NCI-H510A (cell line): ENCODE measurements at places on chromosomes 5 and 9.

DNA sequence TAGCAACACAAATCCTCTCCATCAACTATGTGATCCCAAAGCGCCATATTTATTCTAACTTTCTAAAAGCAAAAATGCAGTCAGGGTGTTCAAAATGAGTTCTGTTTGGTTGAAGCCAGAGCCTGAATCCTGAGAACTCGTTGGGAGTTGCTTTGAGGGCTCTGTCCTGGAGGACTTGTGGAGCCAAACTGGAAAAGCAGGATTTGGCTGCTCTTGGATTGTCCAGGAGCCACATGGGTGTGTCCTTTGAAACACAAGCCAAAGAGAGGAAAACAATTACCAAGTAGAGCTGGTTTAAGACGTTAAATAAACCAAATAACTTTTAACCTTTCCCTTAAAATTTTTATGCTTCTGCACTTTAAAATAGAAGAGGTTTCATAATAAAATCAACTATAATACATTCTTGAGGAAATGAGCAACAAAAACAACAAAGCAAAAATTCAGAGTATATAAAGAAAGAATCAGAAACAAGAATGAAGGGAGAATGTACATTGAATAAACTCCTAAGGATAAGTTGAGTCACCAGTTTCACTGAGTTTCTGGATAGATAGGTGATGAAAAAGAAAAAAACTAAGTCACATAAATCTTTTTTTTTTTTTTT lies 13.5 kb downstream of the C5orf46 start:
- peak; percentile 91 for DNase-seq

DNA sequence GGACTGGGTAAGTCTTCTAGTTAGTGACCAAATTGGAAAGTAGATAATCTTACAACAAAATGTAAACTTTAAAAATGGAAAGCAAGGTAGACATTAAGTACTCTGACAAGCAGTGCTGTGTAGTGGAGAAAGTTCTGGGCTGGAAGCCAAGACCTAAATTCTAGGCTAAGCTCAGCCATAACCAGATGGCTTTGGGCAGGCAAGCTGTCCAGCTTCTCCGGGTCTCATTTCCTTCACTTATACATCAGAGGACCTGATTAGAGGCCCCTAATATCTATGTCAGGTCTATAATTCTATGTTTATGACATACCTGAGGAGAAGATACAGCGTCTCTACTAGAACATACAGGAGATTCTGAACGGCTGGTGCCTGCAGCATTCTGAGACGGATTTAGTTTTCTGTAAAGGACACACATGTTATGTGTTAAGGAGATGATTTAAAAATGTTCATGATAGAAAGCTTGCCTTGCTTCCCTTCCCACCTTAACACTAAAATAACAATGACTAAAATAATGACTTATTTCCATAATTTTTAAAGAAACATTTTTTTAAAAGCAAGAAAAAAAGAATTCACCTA lies 61.2 kb downstream of the ELL2 start:
- no peak for DNase-seq

GRCh38 chr5:159427180-159428012 lies 97.1 kb upstream of the IL12B start:
- no peak for DNase-seq

DNA sequence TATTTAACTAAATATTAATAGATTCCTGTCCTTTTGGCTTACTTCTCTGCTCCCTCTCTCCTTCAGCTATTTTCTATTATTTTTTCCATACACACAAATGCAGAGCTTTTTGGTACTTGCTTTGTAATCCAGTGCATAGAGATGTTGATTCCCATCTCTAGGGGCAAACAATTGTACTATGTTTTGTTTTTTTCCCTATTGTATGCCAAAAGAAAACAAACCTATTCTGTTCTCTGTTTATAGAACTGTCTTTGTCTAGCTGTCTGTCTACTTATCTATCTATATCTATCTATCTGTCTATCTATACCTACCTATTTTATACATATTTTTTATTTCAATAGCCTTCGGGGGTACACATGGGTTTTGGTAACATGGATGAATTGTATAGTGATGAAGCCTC lies 121.6 kb upstream of the LIFR start:
- DNase-seq: no peak

- no peak for DNase-seq
These were observed 233.6 kb downstream of the TRPM3 start for GRCh38 chr9:70887826-70888225.

DNA sequence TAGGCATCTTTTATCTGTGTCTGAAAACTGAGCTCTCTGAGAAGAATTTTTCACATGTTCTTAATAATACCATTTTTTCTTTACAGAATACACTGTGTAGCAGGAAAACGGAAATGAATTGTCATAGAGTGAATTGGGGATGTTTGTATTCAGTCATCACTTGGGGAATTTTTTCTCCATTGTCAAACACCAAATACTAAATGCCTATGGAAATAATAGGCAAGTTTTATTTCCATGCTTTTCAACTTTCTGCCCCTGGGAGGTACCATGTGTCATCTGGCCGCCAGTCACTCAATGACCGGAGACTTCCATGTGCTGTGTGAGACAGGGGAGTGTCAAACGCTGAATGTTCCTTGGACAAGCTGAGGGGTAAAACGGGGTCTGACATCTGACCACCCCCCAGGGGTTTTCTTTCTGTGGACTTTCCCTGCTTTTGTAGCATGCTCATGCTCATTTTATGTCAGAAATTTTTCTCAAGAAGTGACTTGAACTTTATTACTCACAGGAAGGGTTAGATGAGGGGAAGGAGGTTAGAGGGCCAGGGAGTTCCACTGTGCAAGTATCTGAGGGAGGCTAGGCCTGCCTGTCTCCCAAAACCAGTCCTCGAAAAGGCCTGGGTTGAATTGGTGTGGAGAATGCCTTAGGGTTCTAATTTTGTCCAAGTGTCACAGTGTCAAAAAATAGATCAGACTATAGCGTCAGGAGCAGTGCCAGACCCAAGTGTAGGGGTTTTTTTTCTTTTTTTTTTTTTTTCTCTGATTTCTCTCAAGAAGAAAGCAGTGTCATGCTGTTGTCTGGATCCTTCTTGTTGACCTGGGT lies 438.6 kb downstream of the AGTPBP1 start:
- DNase-seq: no peak

DNA sequence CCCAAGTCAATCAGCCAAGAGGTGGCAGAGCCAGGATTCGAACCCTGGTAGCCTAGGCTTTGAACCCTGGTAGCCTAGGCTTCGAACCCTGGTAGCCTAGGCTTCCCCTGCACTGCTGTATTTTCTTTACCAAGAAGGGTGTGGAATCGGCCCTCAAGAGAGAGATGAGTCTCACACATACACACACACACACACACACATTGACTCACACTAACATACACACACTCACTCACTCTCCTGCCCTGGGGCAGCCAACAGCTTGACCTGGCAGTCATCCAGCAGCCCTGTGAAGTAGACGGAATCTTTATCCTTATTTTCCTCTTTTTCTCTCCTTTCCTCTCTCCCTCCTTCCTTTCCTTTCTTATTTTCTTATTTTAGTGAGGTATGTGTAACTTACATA lies 55.4 kb upstream of the RPL26L1 start:
- no peak for DNase-seq

DNA sequence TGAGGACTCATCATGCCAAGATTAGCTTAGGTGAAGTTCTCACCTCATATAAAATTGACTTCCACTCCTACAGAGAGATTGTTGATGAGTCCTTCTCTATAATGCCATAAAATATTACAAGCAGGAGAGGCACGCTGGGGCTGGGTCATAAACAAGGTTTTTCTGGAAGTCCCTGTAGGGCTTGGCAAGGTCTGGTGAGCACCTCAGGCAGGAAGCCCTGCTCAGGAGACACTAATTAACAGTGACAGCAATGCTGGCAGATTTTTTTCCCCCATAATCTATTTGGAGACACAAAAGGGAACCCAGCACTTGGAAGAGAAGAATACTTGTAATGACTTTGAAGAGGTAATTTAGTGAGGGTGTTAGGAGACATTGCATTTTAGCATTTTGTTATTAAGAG lies 118.7 kb downstream of the DIRAS2 start:
- DNase-seq: no peak

DNA sequence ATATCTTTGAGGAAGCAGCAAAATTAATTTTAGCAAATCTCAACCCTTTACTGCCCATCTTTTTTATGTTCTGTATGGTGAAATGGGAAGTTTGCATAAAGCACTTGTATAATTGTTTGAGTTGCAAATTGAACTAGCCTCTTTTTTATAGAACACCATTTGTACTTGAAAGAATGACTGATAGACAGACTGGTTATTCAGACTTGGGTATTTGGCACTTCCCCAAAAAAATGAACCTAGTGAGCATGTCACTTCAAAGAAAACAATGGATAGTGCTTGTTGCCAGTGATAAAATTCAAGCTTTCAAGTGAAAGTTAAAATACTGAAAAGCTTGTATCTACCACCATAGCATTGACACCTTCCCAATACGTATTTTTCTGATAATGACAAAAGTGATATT lies 115.8 kb downstream of the ERCC6L2 start:
- DNase-seq: no peak

- DNase-seq: no peak
These were observed at the start of gene UAP1L1 for GRCh38 chr9:137077010-137077747. Gene UAP1L1, plus strand, starts transcription at chr9:137077517. Its CDS starts 16 bp downstream, at chr9:137077533.

DNA sequence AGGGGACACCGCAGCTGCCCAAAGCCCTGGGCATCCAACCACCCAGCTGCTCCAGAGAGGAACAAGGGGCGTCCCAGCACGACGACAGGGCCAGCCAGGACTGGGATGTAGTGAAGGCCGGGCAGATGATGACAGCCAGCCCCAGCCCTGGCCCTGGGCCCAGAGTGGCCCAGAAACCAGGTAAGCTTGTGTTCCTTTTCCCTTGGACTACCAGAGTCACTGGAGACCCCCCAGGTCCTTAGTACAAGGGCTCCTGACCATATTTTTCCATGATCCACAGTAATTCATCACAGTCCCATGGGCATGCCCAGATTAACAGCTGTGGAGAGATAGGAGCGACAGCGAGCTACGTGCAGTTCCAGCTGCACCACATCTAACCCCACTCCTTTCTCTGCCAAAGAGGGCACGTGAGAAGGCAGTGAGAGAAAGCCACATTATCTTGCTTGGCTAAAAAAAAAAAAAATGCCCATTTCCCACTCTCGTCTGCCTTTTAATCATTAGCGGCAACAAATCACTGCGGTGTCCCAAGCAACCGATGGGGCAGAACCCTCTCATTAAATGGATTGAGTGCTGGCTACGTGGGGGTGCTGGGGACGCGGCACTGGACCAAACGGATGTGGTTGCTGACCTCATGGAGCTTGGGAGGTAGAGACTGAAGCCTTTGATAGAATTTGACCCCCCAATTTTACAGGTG lies 21.7 kb upstream of the SYNPO start:
- no peak for DNase-seq

GRCh38 chr5:51625224-51625968 lies 242.1 kb downstream of the ISL1 start:
- no peak for DNase-seq

GRCh38 chr9:110521206-110521605 lies 58.3 kb downstream of the SVEP1 start:
- DNase-seq: no peak
